ENCODE measurements at places on chromosomes 7 and 10.

GRCh38 chr10:58956926-58957325 lies 219.5 kb upstream of the PHYHIPL start:
- DNase-seq, result no peak

- no peak for DNase-seq
Observed at GRCh38 chr10:11116361-11116760, 98.7 kb downstream of the CELF2 start.

GRCh38 chr10:48804740-48805182 lies 120.1 kb downstream of the WDFY4 start:
- DNase-seq, result peak; percentile 50

DNA sequence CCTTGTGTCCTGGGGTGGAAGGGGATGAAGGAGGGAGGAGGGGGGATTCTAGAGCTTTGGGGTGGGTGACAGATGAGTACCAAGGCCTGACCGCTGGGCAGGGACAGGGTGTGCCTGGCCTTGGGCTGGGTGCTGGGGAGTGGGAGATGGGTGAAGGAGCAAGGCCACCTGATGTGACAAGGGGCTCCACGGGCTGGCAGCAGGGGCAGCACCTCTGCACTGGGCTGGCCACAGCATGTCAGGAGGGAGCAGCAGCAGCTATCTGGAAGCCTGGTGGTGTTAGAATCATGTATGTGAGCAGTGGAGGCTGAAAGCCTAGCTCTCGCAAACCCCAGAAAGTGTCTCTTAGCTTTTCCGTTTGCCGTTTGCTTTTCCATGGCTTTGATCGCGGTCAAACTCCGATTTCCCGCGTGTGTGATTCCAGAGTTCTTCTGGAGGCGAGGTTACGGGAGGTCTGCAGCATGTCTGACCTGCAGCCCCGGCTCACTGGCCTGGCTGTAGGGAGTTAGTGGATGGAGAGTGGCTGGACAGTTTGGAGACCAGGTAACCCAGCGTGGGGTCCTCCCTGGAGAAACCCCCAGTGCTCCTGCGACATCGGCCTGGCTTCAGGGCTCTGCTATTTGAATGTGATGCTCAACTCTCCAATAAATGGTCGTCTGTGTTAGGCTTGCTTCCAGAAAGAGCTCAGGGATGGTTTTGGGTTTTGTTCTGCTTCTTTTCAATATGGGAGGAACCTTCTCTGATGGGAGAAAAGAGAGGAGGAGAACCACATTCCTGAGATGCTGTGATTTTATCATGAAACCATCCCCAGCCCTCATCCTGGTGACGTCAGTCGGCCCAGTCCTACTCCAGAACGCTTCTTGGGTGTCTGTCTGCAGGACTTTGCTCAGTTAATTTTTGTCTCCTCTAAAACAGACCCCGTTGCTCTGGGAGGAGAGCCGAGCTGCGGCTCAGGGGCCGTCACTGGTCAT lies 105.5 kb downstream of the CUX1 start:
- no peak for DNase-seq

GRCh38 chr7:19202599-19202998 lies 57.4 kb upstream of the FERD3L start:
- DNase-seq, result no peak

DNA sequence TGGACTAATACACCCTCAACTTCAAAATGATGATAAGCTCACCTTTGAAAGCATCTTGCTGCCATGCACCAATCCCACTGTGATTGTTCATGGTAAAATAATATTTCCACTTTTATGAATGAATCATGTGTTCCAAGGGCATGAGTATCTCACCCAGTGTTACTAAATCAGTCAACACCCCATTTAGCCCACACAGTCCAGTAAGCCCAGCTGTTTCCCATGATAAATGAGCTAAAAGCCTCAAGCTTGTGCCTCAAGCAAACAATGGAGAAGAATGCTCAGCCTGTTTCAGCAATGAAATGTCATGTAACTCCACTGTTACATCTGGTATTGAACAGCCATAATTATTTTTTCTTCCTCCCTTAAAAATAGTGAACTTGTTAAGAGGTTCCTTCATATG lies 442.5 kb downstream of the XPNPEP1 start:
- no peak for DNase-seq

- DNase-seq, result no peak
Observed at GRCh38 chr10:57973451-57973850, 294.2 kb downstream of the IPMK start.

Measured in GM06990 (cell line).